HT1080 (cell line): ENCODE measurements at places on chromosomes 7 and 10. TPM values are rescaled to one million over a fixed set of nuclear protein-coding genes. Genes with fewer than 3 reads are reported as not detected.
A peak's percentile ranks its signal among the peaks of the same experiment; 100 is the strongest.

GIMAP2 gene
- total RNA-seq: 3.4 and 5.7 TPM in 2 replicates

ERV3-1 gene
- total RNA-seq: 1.5 and 1.7 TPM in 2 replicates

TLL2 gene
- total RNA-seq: under 0.01 and 0.05 TPM in 2 replicates

GRCh38 chr10:70132098-70133029, at the start of gene AIFM2:
AIFM2 (minus strand) TSS chr10:70132825; CDS start chr10:70124084, 8,741 bp downstream.
- DNase-seq: peak; percentile 50

- DNase-seq: no peak
These were observed at the start of gene TMEM225B for GRCh38 chr7:99597762-99598501. TMEM225B (plus strand) TSS chr7:99598267; CDS start chr7:99604389, 6,122 bp downstream.

GRCh38 chr7:73382934-73383503, 50.6 kb upstream of the FZD9 start:
- DNase-seq: no peak

DNA sequence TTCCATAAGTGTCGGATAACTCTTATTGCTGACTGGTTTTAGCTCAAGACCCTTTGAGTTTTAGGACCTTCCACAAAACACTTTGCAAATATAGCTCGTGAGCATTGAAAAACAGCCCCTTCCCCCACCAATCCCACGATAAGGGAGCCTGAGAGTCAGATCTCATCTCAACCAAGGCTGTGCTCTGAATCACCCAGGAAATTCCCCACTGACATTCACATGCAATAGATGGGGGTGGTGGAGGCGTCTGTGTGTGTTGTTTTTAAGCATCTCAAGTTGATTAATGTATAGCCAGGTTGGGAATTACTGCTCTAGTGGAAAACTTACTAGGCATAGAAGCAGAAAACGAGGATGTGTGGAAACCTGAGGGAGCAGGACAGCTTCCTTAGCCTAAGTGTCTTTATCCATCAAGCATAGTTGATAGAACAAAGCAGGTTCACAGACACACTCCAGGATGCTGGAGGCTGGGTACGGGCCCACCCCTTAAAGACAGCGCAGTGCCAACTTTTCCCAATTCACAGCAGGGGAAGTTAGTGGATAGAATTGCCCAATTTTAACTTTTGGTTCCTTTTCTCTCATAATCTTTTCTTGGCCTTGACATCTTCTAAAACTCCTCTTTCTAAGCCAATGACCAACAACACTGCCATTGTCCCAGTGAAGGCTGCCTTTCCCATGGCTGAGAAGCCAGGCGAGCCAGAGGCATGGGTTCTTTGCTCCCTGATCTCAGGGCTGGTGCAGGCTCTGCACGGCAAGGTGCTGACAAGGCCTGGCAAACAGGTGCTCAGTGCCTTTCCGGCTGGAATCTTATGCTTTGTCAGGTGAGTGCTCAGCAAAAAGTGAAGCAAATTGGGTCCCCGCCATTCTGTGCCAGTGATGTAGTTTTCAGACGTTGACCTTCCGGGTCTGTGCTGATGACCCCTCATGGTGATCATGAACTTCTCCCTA, 98.5 kb upstream of the INSIG1 start:
- peak; percentile 39 for DNase-seq

GRCh38 chr10:6912929-6913328, 332.9 kb upstream of the PRKCQ start:
- DNase-seq: no peak
